ENCODE measurements at places on chromosomes 13 and 19. TPM values are rescaled to one million over a fixed set of nuclear protein-coding genes. Genes with fewer than 3 reads are reported as not detected.

- DNase-seq = no peak
These were observed 47.0 kb upstream of the TCF3 start for GRCh38 chr19:1699386-1699785.

- DNase-seq = no peak
These were observed 793.7 kb upstream of the ARGLU1 start for GRCh38 chr13:107361666-107362065.

Gene LRP3
- total RNA-seq = 12.8 TPM

DNA sequence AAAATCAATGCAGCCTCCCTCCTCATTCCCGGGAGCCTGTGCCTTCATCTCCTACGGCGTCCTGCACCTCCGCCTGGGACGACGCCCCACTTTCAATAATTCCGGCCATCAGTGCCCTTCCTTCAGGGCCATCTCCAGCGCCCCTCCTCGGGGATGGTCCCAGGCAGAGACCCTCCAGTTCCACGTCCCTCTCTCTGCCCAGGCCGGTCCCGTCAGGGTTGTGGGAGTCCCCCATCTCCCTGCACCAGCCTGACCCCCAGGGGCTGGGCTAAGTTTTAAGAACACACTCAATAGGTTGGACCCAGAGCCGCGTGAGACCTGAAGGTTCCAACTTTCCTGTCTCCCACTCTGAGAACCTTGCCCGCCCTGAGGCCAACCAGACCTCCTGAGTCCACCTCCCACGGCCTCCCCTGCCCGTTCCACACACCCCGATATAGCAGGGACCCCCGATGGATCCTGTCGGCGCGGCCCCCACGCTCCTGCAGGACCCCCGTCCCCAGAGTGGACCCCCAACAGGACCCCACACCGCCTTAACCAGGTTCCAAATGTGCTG is 646 bp downstream of the TMEM161A start:
- DNase-seq = peak; percentile 84

Gene ZNF66
- total RNA-seq = 20.2 TPM

GRCh38 chr13:95865080-95865615 is 188.1 kb downstream of the UGGT2 start:
- no peak for DNase-seq

GRCh38 chr13:111037927-111038326 is 77.2 kb upstream of the ARHGEF7 start:
- no peak for DNase-seq

GRCh38 chr13:24097064-24097463 is 63.5 kb upstream of the SPATA13 start:
- no peak for DNase-seq

DNA sequence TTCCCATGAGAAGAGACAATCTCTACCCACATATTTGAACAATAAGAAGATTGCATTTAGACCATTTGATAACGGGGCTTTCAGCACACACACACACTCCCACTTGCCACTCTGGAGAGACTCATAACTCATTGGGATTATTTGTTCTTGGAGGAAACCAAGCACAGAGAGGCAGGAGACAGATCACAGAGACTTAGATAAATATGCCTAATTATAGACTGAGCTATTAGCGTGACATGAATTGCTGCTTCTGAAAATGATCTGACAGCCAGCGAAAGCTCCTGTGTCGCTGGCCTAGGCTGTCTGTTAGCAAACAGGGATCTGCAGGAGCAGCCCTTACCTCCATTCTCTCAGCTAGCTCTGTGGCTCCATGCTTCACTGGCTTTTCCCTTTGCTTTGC is 111.4 kb downstream of the CCNA1 start:
- no peak for DNase-seq

- no peak for DNase-seq
These were observed at the start of gene CEACAM18 for GRCh38 chr19:51478381-51479234. TSS of gene CEACAM18 (plus strand) at chr19:51478539.

GRCh38 chr13:30454991-30455390 is 10.7 kb downstream of the HMGB1 start:
- DNase-seq = no peak

DNA sequence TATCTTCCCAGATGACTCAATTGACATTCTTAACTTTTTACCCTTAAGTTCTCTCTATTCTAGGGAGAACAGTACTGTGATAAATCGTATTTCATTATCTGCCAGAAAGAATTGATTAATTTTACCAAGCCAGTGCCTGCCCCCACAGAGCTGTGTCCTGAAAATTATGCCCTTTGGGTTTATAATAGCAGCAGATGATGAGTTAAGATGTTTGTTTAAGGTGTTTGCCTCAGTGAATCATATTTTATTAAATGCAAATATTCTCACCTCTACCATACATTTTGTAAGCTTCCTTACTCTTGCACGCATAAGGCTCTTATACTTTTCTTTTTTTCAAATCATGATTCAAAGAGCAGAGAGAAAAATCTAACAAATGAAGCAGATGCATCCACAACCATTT is 318.6 kb downstream of the DCT start:
- DNase-seq = no peak

DNA sequence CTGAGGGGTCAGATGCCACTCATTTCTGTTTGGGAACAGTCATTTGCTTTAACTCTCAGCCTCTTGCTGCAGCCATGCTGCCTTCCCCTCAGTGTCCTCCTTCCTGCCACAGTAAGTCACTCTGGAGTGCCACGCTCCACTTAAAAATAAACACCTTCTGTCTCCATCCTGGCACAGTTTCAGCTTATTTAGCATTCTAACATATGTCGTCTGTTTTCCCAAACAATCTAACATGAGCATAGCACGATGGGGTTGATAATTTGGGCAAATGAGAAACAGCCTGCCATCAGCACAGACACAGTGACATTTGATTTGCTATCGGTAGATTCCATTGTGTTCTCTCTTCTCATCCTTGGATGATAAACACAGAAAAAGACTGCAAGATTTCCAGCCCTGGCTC is 768.6 kb downstream of the UQCRFS1 start:
- no peak for DNase-seq

Gene CYP2S1
- total RNA-seq = 4.4 TPM

DNA sequence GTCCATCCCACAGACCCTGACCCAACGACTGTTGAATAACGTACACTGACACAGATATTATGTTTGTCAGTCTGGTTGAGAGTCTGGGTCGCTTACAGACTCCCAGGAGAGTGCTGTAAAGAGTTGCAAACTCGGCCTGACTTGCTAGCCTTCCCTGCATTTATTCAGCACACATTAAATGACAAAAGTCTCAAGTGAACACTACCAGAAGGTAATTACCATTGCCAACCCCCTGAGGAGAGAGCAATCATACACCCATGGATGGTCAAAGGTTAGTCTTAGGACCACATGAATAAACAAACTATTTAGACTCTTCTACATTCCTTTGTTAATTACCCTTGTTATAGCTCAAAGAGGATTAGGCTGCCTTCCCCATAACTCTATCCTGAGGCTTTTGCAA is 1048.6 kb downstream of the PCDH17 start:
- no peak for DNase-seq

DNA sequence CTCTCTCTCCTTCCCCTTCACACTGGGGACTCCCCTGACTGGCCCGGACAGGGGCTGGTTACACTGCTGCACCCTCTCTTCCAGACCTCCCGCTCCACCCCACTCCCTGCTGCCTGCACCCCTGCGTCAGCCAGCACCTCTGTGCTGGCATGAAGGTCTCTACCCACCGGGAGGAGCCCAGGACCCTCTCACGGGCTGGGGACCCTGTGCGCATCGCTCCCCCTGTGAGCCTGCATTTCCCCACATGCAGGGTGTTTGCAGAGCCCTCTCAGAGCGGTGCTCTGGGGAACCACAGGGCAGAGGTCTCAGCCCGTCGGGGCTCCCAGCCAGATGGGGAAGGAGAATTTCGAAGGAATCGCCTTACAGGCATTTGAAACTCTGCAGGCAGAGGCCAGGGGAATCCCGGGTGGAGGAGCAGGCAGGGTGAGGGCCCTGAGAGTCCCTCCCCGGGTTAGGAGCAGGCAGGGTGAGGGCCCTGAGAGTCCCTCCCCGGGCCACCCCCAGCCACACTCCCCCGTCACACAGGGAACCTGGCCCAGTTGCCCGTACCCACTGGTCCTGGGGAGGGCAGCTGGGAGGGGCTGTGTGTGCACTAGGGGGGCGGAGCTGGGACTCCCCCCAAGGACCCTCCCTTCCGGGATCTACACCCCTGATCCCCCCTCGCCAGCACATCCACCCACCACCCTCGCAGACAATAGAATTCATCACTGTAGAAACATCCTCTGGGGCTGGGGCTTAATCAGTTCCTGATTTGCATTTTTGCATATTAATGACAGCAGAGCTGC is 16.3 kb upstream of the TCF3 start:
- peak; percentile 86 for DNase-seq

DNA sequence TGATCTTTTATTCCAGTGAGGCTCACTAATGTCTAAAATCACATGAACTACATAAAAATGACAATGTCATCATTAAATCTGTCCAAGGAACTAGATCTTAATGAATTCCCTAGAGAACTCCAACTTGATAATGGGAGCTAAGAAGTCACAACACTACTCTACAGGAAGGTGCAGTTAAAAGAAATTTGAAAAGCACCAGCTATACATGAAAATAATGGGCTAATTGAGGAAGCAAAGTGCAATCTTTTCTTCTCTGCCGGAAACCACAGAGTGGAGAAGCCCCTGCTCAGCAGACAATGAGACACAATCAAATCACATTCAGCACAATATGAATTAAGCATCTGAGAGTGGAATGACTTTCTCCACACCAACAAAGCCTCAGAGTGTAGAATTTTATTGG is 261.7 kb downstream of the LHFPL6 start:
- no peak for DNase-seq

DNA sequence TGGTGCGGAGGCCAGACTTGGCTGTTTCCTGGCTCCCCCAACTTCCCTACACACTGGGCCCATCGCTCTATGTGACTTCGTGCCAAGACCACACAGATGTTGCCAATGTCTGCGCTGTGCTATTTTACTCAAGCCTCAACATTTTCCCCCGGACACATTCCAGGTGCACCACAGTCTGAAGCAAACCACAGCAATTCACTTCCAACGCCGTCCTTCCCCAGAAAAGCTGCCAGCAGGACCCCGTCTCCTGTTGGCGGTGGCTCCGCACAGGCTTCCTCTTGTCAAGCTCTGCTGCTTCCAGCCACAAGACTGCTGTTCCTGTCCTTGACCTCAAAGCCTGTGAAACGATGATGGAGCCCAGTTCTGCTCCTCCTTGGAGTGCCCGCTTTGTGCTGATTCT is 100.7 kb downstream of the CRYL1 start:
- no peak for DNase-seq

- DNase-seq = no peak
These were observed 93.2 kb upstream of the SOX1 start for GRCh38 chr13:111973605-111974340.

DNA sequence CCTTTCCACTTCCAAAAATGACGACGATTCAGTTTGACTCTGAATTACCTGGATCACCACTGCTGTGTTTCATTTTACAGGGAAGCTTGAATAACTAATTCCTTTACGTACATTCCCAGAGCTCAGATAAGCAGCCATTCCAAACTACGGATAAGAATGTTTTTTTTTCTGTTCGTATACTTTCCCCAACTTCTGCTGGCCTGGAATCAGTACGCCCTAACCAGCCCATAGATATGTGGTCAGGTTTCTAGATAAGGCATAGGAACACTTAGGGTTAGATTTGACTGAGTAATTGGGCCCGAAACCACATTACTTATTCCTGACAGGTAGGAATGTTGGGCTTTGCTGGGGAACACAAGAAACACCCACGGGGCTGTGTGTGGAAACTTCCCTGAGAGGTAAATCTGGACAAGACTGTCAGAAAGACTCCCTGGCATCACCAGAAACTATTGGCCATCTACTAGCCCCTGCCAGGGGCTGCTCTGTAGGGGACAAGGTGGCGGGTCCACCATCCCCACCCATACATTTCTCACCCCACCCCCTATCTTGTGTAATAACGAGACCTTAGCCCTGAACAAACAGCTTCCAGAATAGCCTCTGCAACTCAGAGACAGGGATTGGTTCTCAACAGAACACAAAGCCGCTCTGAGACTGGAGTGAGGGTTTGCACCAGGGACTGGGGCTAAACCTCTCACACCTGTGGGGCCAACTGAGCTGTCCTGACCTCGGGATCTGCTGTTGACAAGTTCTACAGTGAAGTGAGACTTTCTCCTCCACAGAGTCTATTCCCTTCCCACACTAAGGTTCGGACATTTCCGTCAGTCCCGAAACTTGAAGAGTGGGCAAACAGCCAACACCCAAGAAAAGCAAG is 15.6 kb downstream of the RHPN2 start:
- no peak for DNase-seq

DNA sequence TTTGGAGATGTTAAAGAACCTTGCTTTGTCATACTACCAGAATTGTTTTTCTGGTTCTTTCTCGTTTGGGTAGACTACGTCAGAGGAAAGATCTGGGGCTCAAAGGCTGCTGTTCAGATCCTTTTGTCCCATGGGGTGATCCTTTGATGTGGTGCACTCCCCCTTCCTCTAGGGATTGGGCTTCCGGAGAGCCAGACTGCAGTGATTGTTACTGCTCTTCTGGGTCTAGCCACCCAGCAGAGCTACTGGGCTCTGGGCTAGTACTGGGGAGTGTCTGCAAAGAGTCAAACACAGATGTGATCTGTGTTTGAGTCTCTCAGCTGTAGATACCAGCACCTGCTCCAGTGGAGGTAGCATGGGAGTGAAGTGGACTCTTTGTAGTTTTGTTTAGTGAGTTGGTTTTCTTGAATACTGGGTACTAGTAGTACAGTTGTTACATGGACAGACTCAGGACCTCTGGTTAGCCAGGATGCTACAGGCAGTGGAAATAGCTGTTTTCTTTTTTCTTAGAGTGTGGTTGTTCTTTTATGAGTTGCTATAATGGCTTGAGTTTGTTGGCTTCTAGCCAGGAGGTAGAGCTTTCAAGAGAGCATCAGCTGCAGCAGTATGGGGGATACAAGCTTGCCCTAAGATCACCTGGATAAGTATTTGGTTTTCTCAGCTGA is 34.4 kb downstream of the DNAJC15 start:
- DNase-seq = no peak

DNA sequence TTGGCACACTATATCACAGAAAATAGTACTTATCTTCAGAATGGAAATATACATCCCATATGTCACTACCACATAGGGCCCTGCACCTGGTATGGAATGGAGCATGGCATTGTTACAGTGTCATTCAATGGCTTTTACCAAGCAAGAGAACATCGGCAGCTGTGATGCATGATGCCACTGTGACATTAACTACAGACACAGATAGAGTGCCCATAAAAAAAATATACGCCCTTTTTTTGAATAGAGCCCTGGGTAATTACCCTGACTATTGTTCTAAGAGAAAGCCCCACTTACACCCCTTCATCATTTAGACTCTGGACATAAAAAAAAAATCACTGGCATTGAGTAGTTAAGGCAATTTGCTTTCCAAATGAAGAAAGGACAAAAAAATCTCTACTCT is 320.3 kb downstream of the DNAJC15 start:
- DNase-seq = no peak

DNA sequence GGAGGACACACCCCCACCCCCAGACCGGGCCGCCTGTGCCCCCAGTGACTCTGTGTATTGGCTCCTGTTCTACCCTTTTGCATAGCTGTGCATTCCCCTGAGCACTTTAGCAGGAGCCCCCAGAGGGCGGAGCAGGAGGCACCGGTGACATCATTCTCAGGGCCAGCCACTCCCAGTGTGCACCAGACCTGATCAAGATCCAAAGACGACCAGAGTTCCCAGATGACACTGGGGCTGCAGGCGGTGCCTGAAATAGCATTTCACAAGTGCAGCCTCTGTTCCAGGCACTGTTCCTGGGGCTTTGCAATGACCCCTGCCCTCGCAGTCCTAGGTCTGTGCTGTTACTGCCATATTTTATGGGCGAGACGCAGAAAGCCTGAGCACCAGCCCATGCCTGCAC is 14.5 kb upstream of the PTPRS start:
- DNase-seq = peak; percentile 31

GRCh38 chr13:40208517-40208916 is 457.9 kb downstream of the FOXO1 start:
- no peak for DNase-seq
